ENCODE measurements at places on chromosomes 1 and 21. TPM values are rescaled to one million over a fixed set of nuclear protein-coding genes. Genes with fewer than 3 reads are reported as not detected.

GRCh38 chr1:7249516-7249915, 464.3 kb downstream of the CAMTA1 start:
- no peak for DNase-seq

DNA sequence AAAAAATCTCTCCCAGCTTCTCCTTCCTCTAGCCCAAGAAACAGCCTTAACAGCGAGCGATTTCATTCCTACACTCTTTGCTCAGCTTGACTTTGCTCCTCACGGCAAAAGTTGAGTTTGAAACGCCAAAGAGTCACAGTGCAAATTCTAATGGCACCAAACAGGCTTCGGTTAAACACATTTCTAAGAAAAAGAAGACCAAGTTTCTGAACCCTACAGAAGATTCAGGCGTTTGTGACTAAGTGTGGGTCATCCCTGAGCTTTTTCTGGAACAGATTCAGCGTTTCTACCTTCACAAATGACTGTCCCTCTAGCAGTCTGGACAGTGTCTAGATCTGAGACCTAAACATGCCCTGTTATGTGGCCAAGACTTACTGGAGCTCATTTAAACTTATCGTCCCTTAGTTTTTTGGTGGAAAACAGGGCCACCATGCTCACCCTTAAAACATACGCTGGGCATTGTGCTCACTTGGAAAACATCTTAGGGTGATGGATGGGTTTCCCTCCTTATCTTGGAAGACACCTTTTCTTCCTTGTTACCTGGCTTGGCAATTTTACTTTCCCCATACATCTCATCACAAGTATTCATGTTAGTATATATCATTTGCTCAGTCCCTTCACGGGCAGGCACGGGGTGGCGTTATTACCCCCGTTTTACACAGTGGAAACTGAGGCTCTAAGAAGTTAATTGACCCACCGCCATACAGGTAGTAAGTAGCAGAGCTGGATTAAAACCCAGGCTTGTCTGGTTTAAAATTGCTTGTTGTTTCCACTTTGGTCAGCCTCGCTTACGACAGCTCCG, 1.0 kb downstream of the C1orf198 start:
- DNase-seq = no peak

DNA sequence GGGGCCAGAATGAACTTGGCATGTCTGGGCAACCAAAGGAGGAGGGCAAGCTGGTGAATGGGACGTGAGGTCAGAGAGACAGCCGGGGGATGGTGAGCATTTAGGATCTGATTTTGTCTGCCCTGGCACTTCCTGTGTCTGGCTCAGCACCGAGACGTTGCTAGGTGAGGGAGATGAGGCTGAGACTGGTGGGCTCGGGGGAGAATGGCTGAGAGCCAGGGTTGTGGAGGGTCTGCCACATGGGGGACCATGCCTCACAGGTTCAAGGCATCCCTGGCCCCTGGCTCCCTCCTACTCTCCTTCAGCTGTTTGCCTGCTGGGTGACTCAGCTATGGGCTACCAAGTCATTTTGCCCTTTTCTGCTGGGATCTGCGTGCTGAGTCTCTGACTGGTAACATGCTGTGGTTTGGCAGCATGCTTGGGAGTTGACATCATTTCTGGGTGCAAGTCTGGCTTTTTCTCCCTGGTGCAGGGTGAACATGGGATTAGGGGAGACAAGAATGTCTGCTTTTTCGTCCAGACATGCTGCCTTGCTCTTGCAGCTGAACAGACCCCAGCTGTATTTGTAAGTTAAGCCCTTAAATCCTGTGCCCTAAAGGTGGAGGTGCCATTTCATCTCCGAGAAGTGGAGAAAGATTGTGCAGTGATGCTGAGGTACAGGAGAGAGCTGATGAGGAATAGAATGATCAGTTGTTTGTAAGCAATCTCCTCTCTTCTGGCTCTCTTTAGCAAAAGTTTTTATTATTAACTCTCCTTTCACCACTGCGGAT, 17.6 kb downstream of the GALNT2 start:
- no peak for DNase-seq

DNA sequence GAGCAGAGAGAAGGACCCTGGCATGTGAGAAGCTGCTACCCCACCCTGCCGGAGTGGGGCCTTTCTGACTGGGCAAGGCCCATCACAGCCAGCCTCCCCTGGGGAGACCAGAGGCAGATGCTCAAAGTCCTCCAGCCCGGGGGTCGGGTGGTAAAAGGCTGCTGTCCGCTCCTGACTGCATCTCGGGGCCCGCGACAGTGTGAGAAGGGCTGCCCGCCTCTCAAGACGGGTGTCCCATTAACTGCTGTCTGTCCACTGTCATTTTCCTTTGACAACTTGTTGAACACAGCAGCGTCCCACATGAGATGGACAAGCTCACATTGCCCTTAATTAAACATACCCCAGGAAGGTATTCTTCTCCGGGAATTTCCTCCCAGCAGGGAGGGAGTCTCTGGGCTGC, 91.4 kb upstream of the ARHGEF16 start:
- DNase-seq = no peak

GRCh38 chr21:28235169-28235895, 757.3 kb downstream of the LTN1 start:
- DNase-seq = peak; percentile 45

DNA sequence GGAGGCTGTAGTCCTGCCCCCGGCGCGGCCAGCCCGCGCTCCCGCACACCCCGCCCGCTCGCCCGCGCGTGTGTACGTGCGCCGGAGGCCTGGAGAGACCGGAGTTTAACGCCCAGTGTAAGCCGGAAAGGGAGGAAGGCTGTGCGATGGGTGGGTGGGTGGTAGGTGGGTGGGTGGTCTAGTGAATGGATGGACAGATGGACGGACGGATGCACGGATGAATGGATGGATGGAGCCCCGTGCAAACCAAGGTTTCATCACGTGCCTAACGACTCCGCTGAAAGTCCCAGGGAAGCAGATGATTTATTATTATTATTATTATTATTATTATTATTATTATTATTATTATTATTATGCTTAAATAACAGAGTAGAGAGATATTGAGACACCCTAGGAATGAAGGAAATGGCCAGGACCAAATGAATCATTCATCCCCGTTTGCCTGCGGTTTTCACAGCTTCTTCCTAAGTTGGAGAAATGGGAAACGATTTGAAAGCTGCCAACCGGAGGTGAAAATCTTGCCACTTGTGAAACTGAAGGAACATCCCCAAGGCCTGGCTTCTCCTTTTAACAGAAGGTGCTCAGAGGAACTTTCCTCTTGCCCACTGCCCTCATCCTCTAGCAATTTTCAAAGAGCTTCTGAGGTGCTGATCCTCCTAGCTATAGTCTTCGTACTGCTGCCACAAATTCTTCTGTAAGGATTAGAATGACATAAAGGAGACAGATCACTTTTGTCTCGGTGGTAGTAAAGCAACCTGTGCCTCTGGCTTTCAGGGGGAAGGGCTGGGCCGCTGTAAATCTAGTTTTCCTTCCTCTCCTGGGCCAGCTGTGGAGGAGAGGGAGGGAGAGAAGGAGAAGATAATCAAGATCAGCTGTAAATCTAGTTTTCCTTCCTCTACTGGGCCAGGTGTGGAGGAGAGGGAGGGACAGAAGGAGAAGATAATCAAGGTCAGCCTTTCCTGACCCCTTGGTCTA, 648 bp upstream of the RGS7 start:
- DNase-seq = no peak

GRCh38 chr1:111716333-111716732, 22.9 kb downstream of the INKA2 start:
- DNase-seq = no peak

DNA sequence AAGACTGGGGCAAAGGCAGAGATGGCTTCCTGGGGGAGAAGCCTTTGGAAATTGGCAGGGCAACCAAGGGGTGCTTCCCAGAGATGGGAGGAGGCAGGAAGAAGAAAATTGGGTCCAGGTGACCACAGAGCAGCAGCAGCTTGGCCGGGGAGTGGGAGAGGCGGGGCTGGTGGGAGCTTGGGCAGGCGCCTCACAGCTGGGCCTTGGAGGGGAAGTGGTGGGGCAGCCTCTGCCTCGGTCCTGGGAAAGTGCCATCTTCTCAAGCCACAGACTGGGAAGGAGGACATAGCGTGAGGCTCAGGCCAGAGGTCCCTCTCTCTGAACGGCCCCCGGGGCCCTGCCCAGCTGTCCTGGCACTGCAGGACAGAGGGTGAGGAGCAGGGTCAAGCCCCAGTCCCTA, 24.0 kb upstream of the WASF2 start:
- DNase-seq = peak; percentile 56

DNA sequence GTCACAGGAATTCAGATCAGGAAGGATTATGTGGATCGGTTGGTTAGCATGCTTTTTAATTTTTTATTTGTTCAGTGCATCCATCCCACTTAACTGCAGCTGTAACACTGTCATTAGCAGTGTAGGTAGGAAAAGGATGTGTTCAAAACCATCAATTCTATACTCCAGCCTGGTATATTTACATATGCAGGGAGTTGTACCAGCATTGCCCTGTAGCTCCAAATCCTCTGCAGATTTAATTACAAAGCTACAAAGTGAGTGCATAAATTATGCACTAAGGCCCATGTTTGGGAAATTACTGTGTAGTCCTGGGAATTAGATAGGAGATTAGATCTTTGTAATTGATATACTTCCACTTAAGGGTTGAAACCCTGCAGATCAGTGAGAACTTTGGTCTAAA, 15.9 kb upstream of the OSBPL9 start:
- DNase-seq = no peak

DNA sequence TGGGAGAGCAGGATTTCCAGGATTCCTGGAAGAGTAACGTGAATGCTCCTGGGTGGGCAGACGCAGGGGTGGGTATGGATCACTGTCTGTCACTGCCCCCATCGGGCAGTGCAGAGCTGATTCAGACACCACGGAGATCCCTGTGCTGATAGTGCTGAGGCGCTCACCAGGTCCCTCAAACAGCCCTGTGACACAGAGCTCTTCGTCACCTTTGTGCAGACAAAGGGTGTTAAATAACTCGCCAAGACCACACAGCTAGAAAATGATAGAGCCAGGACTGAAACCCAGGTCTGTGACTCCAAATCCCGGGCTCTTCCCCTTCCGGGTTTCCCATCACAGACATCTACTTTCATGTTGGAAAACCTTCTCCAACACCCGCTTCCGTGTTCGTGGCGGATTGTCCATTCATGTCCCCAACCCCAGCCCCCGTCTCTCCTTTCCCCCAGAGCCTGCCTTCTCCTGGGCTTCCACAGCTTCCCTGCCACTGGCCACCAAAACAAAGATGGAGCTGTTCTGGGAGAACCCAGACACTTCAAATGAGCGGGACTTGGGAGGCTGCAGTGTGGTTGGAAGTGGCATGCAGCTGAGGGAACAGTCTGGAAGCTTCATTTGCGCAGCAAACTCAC, 2.6 kb downstream of the EFHD2 start:
- DNase-seq = no peak

DNA sequence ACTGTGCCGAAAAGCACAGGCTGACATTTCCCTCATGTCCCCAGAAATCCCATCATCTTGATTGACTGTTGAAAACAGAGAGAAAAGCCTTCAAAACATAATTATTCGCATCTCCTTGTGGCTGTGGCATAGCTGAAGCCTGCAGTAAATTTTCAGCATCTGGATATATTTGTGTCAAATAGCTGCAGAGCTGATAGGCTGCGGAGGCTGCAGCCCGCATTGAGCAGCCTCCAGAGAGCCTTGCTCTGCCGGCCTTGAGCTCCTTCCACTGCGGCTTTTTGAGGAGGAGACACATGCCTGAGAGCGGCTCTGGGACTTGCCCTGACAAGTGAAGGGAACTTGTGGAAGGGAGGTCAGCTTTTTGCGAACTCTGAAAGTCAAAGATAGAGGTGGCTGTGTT, 144.7 kb downstream of the RYR2 start:
- no peak for DNase-seq

DNA sequence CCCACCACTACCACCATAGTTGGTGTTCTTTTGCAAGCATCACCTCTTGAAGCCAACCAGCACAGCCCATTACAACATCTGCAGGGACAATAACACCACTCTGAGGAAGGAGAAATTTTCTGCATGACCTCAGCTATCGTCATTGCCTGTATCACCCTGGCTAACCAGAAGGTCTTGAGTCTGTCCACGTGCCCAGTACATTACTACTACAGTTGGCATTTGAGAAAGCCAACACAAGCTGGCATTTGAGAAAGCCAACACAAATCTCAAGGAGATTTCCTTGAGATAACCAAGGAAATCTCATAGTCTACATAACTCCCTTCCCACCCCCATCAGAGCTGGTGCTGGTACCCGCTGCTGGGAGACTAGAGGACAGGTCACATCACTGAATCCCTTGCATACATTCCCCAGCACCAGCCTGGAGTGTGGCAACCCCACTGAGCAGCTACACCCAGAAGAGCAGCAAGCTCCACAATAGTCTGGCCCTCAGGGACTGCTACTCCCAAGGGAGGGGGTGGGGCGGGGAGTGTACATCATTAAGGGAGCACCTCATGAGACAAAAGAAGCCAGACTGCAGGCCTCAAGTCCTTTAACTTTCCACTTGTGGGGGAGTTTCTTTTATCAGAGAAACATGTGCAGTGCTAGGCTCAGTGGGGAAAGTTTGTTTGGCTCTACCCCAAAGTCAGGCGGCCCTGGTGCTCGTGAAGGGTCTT, 46.0 kb upstream of the GUCA2A start:
- no peak for DNase-seq

- DNase-seq = peak; percentile 71
Measured at GRCh38 chr1:9441451-9442133, 97.7 kb upstream of the SLC25A33 start.

DNA sequence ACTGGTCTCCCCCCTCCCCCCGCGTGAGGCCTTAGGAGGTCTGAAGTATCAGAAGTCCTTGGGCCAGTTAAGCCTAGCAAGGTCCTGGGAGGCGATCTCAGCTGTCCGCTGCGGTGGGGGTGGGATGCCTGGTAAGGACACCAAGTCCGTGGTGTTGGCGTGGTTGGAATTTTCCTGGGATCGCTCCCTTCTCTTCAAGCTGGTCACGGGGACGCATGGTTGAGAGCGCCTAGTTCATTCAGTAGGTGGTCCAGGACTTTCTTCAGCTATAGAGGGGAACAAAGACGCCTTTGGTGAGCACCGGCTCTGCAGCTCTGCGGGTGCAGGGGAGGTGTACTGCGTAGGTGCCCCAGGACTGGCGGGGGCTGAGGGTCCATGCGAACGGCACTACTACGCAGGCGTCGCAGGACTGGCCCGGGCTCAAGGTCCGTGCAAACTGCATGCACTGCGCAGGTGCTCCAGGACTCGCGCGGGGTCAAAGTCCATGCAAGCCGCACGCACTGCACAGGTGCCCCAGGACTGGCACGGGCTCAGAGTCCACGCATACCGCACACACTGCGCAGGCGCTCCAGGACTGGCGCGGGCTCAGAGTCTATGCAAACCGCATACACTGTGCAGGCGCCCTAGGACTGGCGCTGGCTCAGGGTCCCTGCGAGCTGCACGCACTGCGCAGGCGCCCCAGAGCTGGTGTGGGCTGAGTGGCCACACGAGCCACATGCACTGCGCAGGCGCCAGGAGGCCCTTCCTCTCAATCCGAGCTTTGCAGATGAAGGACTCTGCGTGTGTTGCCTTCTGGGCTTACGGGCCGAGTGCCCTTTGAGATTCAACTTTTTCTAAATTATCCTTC, 36.6 kb upstream of the HMGN1 start:
- peak; percentile 90 for DNase-seq

Gene CHRNB2
- total RNA-seq = not detected

Gene KIF1B
- total RNA-seq = 38.0 TPM

Gene ZNF593OS
- not detected for total RNA-seq

Gene LCE3D
- not detected for total RNA-seq

Gene PADI2
- 18.4 TPM for total RNA-seq

Gene RXRG
- 8.4 TPM for total RNA-seq

Gene OR10J4
- not detected for total RNA-seq

Gene KCNE1
- total RNA-seq = 21.7 TPM

Measured in lower lobe of right lung (tissue), 2 donors.